CD4-positive, alpha-beta T cell (primary cell): ENCODE measurements at places on chromosomes 5 and 9.

DNA sequence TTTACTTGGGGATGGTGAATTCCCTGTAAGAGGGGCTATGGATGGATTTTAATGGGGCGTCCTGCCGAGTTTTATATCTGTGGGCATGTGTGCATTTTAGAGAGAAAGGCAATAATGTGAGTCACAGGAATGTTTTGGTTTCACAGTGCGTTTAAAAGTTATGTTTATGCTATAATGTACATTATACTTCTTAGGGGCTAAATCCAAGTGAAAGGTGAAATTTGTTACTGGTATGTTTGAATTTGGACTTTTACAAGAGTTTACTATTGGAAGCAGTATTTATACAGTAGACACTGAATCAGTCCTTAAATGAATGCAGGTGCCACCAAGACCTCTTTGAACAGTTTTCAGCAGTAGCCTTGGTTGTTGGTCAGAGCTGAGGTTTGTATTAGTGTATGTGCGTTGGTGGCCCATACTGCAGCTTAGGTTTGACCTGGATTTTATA is 5.6 kb downstream of the JMY start:
- DNase-seq = no peak

- DNase-seq = no peak
Measured at GRCh38 chr9:16152276-16153101, 599.6 kb downstream of the CCDC171 start.

DNA sequence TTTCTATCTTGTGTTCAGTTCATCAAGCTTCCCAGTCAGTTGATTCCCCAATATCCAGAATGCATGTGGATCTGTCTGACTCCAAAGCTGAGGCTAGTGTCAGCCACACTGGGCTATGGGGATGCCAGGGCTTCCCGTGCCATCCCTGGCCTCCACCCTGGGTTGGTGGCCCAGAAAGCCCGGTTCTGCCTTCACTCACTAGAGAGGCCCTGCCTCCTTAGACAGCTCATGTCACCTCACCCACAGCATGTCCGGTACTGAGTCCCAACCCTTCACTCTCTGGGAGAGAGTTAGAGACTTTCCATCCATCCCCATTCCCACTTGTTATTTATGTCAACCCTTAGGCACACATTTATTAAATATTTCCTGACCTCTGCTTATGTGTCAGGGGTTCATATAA is 119.5 kb upstream of the GPR151 start:
- DNase-seq = no peak

DNA sequence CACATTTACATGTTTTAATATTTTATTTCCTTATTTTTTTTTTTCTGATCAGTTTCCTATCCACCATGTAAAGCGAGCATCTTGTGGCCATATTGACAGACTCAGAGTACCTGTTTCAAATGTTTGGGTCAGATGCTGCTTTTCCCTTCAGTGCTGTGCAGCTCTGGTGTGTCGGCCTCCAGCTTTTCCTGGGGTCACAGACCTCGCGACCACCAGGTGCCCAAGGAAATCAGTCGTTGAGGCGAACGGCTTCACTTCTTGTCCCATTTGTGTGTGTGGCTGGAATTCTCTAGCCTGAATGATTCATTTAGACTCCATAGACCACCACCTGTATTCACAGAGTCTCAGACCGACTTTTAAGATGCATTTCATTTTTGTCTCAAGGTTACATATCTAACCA is 166.9 kb upstream of the SPRY4 start:
- DNase-seq = no peak

DNA sequence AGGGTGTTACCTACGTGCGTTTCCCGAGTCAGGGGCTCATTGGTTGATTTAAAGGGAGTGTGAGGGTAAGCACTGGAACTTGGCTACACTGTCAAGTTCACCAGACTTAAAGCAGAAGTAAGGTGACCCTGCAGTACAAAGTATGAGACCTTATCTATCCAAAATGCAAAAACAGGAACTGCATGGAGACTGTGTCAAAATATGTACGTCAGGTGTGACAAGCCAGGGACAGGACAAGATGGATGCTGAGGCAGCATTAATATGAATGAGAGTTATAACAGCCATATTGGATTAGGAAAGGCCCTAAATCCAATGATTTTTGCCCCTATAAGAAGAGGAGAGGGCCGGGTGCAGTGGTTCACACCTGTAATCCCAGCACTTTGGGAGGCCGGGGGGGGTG is 15.4 kb upstream of the SUSD3 start:
- no peak for DNase-seq

DNA sequence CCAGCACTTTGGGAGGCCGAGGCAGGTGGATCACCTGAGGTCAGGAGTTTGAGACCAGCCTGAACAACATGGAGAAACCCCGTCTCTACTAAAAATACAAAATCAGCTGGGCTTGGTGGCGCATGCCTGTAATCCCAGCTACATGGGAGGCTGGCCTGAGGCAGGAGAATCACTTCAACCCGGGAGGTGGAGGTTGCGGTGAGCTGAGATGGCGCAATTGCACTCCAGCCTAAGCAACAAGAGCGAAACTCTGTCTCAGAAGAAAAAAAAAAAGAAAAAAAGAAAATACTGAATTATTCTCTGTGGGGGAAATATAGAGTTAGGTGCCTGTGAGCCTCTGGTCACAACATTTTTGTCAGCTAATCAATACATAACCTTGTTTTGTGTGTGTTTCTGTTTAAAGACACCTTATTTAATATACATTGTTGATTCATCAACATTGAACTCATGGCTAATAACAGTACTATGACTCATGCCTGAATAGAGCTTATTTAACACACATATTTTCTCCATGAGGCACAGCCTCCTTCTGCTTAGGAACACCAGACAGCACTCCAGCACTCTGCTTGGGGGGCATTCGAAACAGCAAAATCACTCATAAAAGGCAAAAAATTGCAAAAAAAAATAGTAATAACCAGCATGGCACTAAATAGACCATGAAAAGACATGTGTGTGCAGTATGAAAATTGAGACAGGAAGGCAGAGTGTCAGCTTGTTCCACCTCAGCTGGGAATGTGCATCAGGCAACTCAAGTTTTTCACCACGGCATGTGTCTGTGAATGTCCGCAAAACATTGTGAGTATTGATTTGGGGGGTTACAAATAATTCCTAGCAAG is at the start of gene IL31RA:
TSS of gene IL31RA (plus strand) at position 519 of the 836 bp plus-strand sequence. CDS start at position 733, 214 bp downstream.
- DNase-seq = no peak

DNA sequence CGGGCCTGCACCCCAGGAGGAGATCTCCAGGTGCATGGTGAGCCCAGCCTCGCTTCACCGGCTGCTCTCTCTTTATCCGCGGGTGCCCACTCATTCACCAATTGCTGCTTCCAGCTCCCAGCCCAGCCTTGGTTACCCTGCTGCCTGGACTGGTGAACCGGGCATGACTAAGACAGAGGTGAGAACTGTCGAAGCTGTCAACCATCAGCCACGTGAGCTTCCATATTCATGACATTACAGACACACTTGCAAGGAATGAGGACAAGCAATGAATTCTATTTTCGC is 220.5 kb downstream of the ROR2 start:
- no peak for DNase-seq

DNA sequence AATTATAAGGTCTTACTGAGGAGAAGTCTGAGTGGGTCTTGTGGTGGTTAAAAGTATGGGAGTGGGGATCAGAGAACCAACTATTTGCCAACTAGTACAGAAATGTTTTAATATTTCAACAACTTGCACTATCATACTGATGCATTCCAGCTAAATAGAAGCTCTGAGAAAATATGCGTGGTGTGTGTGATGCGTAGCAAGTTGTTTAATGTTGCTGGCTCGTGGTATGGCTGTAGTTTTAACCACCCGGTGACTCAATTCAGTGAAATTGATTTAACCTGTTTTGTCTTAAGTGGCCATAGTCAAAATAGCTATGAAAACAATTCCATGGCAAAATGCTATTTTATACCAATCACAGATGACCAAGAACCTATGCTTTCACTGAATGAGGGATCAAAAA is 176.5 kb upstream of the SLC24A2 start:
- DNase-seq = no peak

DNA sequence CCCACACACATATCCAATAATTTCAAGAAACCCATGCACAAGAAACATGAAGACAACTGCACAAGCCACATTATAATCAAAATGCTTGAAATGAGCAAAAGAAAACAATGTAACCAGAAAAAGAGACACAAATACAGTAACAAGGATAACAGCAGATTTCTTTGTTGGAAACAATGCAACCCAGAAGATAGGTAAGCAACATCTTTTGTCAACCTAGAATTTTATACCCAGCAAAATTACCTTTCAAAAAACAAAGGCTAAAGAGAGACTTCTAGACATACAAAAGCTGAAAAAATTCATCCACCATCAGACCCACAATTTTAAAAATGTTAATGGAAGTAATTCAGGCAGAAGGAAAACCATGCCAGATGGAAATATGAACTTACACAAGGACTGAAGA is 5.0 kb upstream of the COL23A1 start:
- no peak for DNase-seq

DNA sequence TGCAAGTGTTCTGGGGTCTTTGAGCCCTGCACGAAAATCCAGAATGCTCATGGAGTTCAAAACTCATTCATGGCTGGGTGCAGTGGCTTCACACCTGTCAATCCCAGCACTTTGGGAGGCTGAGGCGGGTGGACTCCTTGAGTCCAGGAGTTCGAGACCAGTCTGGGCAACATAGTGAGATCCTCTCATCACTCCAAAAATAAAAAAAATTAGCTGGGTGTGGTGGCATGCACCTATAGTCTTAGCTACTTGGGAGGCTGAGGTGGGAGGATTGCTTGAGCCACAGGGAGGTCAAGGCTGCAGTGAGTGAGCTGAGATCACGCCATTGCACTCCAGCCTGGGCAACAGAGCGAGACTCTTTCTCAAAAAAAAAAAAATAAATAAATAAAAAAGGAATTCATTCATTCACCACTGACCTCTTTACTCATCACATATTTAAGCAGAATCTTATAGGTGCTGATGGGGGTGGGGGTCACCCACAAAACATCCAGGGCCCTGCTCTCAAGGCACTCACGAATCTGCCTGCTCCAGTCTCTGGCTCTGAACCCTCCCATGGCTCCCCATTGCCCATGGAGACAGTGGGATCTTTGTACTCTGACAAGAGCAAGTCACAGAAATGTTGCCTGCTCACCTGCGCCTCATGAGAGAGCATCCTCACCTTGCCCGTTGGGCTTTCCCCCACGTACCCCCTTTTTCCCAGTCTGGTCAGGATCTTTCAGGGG is 76.7 kb upstream of the IER5L start:
- DNase-seq = no peak

DNA sequence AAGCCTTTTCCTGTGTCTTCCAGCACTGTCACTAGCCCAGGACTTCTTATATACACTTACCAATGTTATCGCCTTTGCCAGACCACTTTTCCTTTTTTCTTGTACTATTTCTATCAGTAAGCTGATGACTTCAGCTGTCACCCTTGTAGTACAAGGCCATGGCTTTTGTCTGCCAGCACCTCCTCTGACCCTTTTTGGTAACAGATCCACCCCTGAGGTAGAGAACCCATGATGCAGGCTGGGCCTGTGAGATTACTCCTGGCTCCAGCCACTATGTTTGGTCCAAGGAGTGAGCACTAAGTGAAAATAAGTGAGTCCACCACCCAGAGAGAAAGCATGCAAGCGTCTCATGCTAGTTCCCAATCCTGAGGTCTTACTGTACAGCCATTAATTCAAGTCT is 406.7 kb downstream of the MLLT3 start:
- DNase-seq = no peak

GRCh38 chr9:3189113-3189861 is 336.5 kb downstream of the RFX3 start:
- DNase-seq = no peak

GRCh38 chr9:74172874-74173273 is 324.3 kb upstream of the RORB start:
- DNase-seq = no peak

- DNase-seq = no peak
Measured at GRCh38 chr9:81559709-81560108, 129.6 kb downstream of the TLE1 start.

GRCh38 chr5:14882658-14883580 is 11.3 kb upstream of the ANKH start:
- no peak for DNase-seq

DNA sequence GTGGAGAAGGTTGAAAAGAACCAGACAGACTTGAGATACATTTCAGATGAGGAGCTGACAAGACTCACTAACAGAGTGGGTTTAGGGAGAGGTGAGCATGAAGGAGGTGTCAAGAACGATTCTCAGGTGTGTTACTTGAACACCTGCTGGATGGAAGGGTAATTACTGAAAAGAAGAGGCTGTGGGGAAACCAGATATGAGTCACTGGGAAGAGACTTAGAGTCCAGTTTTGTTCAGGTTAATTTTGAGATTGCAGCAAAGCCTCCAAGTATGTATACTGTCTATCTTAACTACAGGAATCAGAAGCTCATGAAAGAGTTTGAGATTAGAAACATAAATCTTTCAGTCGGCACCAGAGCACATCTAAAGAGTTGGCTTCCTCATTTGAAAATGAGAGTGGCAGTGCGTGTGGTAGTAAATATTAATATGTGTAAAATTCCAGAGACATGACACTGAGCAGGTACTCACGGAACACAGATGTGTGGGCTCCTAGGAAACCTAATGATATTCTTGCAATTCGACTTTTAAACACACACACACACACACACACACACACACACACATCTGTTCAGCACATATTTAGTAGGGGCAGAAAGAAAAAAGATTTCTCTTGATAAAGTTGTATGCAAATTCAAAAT is 197.1 kb downstream of the CDH18 start:
- no peak for DNase-seq

GRCh38 chr5:146409054-146409671 is 38.0 kb upstream of the TCERG1 start:
- DNase-seq = no peak

DNA sequence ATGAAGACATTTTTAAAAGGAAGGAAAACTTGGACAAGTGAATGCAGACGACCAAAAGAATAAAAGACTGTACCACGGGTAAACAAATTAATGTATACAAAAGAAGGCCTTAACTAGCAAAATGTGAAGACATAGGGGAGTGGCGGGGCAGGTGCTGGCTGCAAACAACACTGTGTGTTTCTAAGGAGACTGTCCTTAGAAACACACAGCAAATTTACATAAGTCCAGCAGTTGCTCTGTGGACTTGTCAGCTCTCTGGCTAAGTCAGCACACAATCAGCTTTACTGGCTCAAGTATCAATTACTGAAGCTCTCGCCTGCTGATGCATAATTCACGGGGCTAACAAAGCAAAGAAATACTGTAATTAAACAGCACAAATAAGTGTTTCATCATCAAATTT is 24.8 kb downstream of the PTBP3 start:
- DNase-seq = no peak

- no peak for DNase-seq
Measured at GRCh38 chr9:134659688-134660131, 18.1 kb downstream of the COL5A1 start.

- DNase-seq = no peak
Measured at GRCh38 chr5:164741376-164741775, 1236.0 kb downstream of the MAT2B start.

GRCh38 chr5:135625061-135625460 is 46.3 kb upstream of the CXCL14 start:
- no peak for DNase-seq

DNA sequence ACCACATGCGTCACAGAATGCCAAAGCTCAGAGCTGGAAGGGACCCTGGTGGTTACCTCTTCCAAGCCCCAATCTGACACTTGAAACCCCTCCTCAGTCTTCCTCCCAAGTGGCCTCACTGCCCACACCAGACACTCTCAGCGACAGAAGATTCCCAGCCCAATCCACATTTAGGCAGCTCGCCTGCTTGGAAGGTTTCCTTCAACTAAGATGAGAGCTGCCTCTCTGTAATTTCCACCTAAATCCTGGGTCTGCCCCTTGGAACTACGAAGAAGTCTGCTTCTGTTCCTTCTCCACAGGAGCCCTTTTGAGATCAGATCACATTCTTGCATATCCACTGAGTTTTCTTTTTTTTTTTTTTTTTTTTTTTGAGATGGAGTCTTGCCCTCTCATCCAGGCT is 83.7 kb downstream of the PAX5 start:
- DNase-seq = no peak
